ENCODE measurements at places on chromosomes 3 and 15.

GRCh38 chr15:69093127-69093526 lies 67.3 kb upstream of the GLCE start:
- no peak for DNase-seq

DNA sequence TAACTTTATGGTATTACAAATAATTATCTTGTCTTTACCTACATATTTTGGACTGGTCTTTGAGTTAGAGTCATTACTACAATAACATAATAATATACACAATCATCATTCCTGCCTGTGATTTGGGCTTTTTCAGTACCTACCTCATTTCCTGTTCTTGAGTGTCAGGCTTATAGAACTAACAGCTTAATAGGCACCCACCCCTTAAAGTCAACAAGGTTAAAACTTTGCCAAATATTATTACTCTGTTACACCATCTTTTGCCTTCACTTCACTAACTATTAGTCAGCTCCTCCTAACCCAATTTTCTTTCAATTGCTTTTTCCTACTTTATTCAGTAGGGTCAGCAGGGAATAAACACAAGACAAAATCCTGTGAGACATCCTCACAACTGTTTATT lies 488.7 kb upstream of the AGTR1 start:
- DNase-seq: no peak

DNA sequence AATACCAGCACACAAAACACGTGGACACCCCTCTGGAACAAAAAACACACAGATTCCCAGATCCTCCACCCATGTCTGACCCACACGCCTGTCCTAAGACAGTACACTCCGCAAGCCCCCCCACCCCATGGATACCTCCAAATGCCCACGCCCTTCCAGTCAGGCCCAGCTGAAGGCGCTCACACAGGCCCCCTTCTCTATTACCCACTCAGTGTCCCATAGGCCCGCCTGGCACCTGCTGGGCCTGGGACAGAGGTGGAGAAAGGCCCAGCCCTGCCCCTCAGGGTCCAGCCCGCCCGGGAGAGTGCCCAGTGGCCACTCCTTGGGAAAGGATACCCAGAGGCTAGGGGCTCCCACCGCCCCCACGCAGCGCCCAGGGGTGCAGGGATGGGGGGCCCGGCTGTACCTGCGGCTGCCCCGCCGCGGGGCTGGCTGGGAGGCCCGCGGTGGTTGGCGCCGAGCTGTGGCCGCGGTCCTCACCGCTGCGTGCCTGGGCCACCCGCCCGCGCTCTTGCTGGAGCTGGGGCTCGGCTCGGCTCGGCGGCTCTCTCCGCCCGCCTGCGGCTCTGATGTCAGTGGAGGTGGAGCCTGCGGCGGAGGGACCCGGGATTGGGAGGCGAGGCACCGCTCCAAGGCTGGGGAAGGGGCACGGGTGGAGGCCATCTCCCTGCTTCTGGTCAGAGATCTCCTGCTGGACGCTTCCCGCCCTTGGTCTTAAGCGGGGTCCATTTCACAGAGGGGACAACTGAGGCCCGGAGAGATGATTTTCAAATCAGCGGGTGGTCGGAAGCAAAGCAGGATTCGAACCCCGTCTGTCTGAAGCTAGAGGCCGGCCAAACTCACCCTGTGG lies at the start of gene CAMK1:
CAMK1 (minus strand) TSS at position 522 of the 850 bp plus-strand sequence. CDS start 2,198 bp downstream, outside the sequence.
- DNase-seq: peak; percentile 54

- DNase-seq: no peak
Measured at GRCh38 chr3:71543371-71544016, 40.0 kb downstream of the FOXP1 start.

DNA sequence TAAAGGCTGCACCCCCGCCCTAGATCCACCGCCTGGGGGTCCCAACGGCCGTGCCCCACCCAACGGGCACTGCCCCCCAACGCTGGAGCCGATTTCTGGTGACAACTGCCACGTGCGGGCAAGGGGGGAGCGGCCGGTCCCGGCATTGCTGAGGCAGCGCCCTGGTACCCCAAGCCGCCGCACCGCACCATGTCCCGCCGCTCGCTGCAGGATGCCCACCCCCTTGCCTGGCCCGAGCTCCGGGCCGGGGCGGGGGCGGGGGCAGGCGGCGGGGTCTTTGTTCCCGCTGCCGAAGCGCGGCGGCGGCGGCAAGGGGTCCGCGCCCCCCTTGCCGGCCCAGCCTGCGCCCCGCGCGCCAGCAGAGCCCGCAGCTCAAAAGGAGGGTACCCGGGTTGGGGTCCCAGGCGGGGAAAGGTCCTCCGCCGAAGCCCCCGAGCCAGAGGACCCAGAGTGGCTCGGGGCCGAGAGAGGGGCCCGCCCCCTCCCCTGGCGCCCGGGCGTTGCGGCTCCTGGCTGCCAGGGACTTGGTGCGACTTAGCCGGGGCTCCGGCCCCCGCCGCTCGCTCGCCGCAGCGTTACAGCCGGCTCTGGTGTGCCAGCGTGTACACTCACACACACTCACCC lies 678 bp downstream of the SEMA7A start:
- no peak for DNase-seq

GRCh38 chr3:16264174-16264707 lies 502 bp downstream of the DPH3 start:
- DNase-seq: no peak

DNA sequence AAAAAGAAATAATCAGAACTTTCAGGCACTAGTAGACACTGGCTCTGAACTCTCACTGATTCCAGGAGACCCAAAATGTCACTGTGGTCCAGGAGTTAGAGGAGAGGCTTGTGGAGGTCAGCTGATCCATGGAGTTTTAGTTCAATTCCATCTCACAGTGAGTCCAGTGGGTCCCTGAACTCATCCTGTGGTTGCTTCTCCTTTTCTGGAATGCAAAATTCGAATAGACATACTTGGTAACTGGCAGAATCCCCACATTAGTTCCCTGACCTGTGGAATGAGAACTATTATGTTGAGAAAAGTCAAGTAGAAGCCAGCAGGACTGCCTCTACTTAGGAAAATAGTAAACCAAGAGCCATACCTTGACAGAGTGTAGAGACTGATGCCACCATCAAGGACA lies 87.3 kb upstream of the OXTR start:
- DNase-seq: no peak

DNA sequence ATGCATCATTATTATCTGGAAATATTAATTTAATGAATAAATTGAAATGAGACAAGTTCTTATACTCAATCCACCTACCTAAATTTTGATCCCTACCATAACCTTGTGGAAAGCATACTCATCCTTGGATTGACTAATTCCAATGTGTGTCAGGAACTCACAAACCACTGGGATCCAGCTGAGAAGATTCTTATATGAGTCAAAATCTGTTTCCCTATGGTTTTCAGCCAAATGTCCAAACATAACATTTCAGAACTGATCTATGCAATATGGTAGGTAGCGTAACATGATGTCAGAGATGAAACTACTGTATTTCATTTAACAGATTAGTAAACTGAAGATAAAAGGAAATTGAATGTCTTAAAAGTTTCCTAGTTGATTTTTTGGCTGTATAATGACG lies 250.0 kb downstream of the PLOD2 start:
- DNase-seq: no peak

- no peak for DNase-seq
Measured at GRCh38 chr3:196677353-196677752, 34.7 kb downstream of the CEP19 start.

Measured in progenitor cell of endocrine pancreas (in vitro differentiated cells).